ENCODE measurements at places on chromosomes 16 and 17.

GRCh38 chr16:80889779-80890359 lies 85.5 kb upstream of the CDYL2 start:
- DNase-seq = no peak

DNA sequence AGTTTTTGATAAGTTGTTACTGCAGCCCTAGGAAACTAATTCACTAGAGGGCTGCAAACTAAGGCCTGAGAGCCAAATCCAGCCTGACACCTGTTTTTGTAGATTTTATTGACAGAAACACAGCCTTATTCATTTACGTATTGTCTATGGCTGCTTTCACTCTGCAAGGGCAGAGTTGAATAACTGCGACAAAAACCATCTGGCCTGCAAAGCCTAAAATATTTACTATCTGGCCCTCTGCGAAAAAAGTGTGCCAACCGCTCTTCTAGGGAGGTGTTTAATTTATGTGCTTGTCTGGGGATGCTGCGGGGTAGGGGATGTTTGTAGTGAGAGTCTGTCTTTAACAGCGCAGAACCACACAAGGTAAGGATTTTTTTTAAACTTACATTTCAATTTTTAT lies 165.0 kb upstream of the RBFOX1 start:
- DNase-seq = no peak

GRCh38 chr17:33786478-33786877 lies 468.6 kb upstream of the CCL2 start:
- DNase-seq = no peak

- DNase-seq = no peak
Measured at GRCh38 chr16:85690469-85691064, 1.8 kb upstream of the GINS2 start.

DNA sequence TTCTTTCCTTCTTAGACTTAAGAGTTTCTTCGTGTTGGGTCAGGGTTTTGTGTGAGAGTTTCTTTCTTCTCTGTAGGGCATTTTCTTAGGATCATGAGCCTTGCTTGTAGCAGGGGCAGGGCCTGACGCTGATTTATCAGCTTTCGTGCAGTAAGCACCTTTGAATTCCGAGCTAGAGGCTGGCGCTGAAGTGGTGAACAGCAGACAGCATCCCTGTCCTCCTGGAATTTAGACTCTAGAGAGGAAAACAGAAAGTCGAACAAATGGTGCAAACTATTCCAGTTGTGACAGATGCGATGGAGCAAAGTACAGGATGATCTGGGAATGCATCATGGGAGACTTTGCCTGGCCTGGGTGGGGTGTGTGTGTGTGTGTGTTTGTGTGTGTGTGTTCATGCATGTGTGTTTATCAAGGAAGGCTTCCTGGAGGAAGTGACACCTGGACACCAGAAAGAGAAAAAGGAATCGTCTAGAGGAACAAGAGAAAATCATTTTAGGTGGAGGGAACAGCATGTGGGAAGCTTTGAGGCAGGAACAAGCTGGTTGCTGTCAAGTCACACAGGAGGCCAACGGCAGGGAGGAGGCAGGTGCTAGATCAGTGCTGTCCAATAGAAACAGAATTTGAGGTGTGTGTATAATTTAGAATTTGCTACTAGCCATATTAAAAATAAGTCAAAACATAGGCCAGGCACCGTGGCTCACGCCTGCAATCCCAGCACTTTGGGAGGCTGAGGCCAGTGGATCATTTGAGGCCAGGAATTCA lies 60.2 kb downstream of the WWP2 start:
- no peak for DNase-seq

GRCh38 chr17:48578616-48579470 lies 693 bp upstream of the HOXB4 start:
- DNase-seq = no peak

DNA sequence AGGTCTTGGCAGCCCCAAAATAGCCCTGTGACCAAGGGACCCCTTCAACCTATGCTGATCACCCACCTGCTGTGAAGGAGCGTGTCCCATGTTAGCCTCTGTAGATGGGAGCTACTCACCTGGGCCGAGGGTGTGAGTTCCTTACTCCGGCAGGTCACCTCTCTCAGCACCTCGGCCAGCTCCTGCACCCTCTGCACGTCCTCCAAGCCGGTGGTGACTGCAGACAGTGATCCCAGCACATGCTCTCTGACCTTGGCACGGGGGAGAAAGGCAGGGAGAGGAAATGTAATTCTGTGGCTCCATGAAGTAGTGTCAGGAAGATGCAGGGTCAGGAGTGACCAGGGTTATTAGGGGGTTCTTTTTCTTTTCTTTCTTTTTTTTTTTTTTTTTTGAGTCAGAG lies 67.7 kb upstream of the BCO1 start:
- no peak for DNase-seq

GRCh38 chr17:71486261-71486660 lies 634.6 kb upstream of the SOX9 start:
- DNase-seq = no peak

GRCh38 chr17:66533572-66533971 lies 231.2 kb downstream of the PRKCA start:
- no peak for DNase-seq

DNA sequence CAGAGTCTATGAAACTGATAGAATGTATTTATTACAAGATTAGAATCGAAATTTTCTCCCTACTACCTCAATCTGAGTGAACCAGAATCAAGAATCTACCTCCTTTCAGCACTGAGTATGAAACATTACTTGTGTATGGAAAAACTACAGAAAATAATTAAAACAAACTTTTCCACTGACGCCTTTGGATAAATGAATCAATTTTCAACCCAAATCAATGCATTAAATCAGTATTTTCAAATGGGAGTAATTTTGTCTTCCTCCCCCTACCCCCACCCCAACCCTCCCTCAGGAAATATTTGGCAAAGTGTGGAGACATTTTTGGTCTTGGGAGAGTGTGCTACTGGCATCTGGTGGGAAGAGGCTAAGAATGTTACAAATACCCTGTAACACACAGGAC lies 7.8 kb upstream of the ABCA10 start:
- DNase-seq = no peak

GRCh38 chr17:9298776-9299295 lies 276.8 kb downstream of the STX8 start:
- DNase-seq = no peak

DNA sequence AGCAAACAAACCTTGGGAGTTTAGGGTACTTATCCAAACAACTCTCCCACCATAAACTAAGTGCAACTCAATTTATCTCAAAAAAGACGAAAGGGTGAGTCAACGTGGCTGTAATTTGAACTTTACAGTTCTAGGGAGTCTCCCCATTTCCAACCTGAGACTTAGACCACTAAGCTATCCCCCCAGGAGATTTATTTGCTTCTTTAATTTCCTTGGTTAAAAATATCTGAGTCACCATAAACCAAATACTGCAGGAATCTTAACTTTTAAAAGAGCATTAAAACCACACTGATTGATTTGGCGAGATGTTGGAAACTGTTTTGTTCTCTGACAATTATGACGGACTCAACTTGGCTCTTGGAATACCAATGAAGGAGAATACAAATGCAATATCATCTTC lies 299.3 kb upstream of the SOX9 start:
- DNase-seq = no peak

DNA sequence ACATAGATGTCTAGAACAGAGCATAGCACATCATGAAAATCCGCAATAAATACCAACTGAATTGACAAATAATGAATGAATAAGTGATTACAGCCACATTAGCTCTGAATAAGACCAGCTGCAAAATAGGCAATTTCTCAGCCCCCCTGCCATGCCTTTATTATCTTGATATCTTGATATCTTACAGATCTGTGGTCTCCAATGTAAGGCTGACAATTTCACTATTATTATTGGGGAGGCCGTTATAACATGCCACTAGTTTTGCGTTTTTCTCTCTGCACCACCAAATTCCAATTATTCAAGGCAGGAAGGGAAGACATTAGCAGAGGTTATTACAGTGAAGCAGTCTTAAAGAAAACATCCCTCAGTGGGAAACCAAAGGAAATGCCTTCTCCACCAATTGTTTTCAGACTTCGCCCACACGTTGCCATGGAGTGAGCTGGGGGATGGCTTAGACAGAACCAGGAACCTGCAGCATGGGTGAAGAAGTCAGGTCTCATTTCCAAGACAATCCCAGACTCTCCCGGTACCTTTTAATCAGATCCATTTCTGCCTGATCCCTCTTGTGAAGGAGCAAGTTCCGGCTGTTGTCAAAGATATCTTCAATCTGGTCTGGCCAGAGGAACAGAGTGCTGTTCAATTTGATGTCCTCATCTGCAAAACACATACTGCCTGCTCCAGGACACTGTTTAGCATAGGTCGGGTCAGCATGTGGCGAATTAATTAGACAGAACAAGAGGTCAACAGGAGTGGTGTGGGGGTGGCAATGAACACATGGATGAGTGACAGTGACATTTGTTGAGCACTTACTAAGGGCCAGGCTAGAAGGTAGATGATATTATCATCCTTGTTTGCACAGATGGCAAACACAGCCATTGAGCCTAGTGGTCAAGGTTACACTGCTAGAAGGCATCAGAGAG lies 46.4 kb downstream of the DNAH3 start:
- DNase-seq = no peak

DNA sequence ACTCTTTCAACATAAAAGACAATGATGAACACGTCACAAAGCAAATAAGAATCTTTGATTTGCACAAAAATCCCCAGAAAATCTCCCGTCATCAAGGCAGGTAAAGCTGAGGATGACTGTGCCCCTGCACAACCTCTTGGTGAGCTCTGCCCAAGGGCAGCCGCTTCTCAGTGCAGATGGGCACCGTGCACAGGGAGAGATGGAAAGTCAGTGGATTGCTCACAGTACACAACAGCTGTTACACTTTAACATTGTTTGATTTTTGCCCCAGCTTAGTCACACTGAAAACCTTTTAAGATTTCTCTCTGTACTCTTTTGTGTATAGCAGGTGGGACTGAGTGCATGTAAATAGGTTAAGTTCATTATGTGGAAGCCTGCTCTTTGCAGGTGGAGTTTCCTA lies 104.2 kb downstream of the CDK5R1 start:
- no peak for DNase-seq

GRCh38 chr16:11205065-11205699 lies 50.8 kb downstream of the SOCS1 start:
- DNase-seq = no peak

DNA sequence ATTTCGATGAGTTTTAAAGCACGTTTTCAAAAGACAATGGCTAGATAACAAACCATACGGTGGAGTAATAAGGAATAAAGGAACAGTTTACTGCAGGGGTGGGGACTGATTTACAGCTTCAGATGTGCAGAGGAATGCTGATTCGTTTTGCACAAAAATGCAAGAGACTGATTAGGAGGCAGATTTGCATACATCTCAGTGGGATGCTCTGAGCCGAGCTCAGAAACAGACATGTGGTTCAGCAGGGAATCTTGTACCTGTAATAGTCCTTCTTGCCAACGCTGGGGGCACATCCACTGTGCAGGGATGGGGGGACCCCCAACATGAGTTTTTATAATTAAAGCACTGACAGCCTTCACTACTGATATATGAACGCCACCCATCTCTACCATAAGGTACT lies 308.0 kb downstream of the GRIN2A start:
- no peak for DNase-seq

- no peak for DNase-seq
Measured at GRCh38 chr17:7701681-7702080, 3.3 kb upstream of the EFNB3 start.

- DNase-seq = no peak
Measured at GRCh38 chr16:79185711-79186110, 414.8 kb downstream of the MAF start.

All from hematopoietic multipotent progenitor cell treated with erythropoietin and hydrocortisone succinate and interleukin-3 and kit ligand, for 8 days (in vitro differentiated cells).